ENCODE measurements at places on chromosomes 7 and 10.

DNA sequence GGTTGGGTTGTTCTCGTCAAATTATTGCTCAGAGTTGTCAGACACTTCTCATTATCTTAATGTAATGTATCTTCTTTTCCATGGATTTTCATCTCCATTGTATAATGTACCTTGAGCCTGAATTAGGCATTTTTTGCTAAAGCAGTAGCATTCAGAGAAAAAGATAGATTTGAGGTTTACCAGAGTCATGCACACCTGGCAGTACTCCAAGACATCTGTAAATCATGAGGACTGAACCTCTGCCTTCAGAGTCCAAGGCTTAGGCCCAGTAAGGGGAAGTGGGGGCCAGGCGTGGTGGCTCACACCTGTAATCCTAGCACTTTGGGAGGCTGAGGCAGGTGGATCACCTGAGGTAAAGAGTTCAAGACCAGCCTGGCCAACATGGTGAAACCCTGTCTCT is 624.3 kb upstream of the MBL2 start:
- no peak for DNase-seq

DNA sequence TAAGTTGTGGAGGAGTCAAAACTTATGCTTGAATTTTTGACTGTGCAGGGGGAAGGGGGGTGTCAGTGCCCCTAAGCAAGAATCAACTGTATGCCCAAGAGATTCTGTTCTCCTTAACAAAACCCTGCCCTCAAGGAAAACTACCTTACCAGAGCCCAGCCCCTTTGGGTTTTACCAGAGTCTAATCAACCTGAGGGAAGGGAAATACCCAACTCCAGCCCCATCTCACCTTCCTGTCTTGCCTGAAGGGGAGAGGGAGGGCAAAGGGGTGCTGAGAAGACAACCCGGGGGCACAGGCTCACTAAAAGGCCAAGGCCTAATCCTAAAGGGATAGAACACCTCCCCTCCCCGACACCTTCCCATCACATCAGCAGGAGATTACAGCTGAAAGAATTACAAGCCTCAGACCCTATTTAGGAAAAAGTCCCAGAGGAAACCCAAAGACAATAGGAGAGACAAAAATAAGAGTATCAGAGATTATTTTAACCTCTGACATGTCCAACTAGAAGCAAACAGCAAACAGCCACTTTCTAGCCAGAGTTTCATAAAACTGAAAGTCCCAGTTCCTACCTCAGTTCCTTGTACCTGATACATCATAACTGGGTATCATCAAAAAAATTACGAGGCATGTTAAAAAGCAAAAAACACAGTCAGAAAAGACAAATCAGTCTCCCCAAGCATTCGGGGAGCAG is 26.8 kb upstream of the C7orf33 start:
- DNase-seq: no peak

- DNase-seq: peak; percentile 5
Observed at GRCh38 chr7:119270045-119270464, 1002.9 kb upstream of the KCND2 start.

DNA sequence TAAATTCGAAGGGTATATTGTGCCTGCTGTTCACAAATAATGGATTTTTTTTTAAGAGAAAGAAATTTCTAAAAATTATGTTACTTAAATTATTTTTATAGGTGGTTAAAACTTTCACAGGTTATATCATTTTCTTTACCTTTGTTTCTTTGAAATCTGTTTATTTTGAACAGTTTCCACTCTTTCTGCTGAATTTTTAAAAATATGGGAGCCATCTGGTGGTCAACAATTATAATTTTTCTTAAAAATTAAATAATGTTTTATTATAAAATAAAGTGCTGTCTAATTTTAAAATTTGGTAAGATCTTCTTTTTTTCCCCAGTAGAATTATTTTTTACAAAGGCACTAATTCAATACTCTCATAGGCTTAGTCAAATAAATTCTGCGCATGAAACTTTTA is 263.9 kb downstream of the ETV1 start:
- DNase-seq: no peak

- DNase-seq: no peak
Observed at GRCh38 chr7:47290867-47291266, 291.0 kb downstream of the TNS3 start.

DNA sequence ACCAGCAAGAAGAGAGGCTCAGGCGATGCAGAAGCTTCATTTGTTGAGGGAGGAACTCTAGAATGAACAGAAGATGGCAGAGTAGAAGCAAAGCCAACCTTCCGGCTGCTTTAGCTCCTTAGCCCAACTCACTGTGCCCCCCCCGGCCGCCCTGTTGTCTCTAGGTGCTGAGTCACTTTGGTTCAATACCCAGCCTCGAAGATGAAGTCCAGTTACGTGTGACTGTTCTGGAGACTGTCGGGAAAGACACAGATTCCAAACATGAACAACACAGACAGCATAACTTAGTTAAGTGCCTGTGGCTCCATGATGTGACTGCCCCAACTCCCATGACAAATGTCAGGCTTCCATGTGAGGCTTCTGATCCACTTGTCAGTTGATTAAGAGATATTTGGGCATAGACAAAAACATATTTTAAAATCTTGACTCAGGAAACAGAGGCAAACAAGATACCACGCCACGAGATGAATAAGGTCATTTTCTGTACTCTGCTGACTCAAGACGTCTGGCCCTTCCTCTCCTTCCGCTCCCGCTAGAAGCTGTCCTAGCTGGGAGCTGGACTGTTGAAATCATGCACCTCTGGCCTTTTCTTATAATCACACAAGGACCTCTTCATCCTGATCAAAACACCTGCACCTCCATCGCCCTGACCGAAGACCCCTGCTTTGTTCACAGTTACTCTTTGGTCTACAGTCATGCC is 199.3 kb downstream of the FRMD4A start:
- no peak for DNase-seq

- no peak for DNase-seq
Observed at GRCh38 chr10:88848499-88848898, 3.1 kb downstream of the ANKRD22 start.

DNA sequence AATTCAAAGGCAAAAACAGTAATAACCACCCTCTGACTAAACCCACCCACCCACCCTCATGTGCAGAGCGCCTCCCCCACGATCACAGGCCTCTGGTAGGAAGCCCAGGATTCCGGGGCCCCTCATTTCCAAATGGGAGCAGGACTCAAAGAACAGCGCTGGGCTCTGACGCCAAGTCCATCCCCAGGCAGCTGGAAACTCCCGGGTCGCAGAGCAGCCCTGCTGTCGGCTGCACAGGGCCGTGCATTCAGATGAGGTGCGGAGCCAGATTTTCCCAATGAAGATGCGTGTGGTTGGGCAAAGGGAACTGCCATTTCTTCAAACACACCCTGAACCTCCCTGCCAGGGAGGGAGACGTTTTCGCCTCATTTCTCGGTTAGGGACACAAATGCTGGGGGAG is 152.3 kb downstream of the MAD1L1 start:
- no peak for DNase-seq

- DNase-seq: no peak
Observed at GRCh38 chr10:110870823-110871297, 868 bp upstream of the PDCD4 start.

- no peak for DNase-seq
Observed at GRCh38 chr10:10726101-10726500, 291.6 kb upstream of the CELF2 start.

DNA sequence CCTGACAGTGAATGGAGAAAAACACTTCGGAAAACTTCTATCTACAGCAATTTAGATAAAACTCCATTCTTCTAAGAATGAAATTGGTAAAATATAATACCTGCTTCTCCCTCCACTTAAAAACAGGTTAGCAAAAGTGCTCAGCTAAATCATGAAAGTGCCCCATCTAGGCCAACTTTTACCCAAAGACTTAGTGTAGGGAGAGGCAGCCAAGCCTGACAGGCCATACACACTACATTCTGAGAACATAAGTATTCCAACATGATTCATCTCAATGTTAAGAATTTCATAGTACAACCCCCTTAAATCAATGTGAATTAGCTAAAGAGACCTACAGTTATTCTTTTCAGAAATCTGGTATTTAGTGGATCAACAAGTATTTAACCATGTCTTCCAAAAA is 7.2 kb downstream of the FAM3C start:
- no peak for DNase-seq

DNA sequence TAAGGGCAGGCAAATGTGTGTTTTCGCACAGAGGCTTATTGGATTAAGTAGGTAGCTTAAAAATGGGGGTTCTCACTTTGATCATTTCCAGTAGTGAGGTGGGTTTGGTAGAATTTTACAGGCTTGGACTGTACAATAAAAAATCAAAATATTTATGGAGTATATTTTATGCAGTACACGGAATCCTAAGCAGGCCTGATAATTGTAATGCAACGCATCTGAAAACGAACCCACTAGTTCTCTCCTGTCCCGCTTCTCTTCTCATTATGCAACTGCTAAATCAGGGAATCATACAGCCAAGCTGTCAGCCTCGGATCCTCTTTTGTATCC is 377 bp upstream of the POLR1F start:
- no peak for DNase-seq

GRCh38 chr10:51876979-51877378 is 177.6 kb upstream of the CSTF2T start:
- no peak for DNase-seq

GRCh38 chr10:116109881-116110280 is 163.1 kb downstream of the GFRA1 start:
- DNase-seq: no peak

DNA sequence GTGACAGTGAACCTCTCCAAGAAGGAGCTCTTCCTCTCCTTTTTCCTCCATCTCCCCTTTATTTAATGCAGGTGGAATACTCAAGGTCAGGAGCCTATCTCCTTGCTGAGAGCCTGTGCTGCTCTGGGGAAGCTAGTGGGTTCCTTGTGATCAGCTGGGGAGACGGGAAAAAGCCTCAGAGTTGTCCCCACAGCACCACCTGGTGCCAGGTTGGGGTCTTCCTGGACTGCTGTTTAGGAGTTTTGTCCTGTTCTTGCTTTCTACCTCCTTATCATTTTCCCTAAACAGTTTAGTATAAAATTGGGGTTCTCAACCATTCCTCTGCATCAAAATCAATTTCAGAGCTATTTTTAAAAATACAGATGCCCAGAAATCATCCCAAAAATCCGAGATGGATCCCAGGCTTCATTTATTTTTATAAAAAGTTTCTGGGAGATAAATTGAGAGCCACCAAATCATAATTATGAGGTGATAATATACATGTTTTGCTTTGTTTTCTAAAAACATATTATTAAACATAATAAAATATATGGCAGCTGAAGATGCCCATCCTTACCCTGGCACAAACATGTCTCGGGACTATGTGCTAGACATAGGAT is 44.3 kb downstream of the MACC1 start:
- peak; percentile 15 for DNase-seq

GRCh38 chr10:132754071-132754470 is 31.9 kb downstream of the NKX6-2 start:
- no peak for DNase-seq

DNA sequence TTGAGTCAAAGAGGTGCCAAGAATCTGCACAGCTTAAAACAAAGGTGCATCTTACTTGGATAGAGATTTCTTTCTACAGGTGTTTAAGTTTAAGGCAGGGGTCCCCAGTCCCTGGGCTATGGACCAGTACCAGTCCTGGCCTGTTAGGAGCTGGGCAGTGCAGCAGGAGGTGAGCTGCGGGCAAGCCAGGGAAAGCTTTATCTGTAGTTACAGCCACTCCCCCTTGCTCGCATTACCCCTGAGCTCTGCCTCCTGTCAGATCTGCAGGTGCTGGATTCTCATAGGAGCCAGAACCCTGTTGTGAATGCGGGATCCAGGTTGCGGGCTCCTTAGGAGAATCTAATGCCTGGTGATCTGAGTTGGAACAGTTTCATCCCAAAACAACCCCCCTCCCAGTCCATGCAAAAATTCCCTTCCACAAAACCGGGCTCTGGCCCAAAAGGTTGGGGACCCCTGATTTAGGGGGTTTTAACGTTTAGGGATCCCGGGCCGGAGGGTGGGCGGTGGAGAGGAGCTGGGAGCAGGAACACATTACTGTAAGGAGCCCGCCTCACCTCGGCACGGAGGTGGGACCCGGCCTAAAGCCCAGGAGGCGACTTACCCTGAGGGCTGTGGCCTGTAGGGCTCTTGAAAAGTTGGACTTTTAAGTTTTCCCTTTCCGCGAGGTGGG is 60.2 kb downstream of the ZNF467 start:
- DNase-seq: no peak

DNA sequence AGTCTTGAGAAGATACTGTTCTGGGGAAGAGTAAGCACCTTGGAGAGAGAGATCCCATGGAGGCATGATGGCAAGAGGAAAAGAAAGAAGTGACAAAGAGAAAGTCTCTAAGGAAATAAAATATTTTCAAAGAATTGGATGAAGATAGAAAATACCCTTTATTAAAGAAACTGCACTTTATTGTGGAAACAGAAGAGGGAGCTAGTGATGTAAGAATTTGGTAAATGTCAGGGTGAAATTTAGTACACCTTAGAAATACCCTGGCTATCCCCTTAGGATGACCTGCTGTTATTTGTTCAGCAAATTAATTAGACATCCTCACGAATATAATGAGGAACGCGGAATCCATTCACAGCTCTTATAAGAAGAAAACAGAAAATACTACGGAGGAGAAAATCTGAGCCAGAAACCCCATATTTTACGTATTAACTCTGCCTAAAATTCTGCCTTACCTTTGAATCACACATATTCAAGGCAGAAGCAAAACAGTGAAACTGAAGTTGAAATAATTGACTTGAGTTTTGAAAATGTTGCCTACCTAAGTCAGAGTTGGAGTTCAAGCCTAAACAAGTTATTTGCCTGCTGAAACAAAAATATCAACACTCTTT is 90.7 kb downstream of the TFPI2 start:
- DNase-seq: no peak

DNA sequence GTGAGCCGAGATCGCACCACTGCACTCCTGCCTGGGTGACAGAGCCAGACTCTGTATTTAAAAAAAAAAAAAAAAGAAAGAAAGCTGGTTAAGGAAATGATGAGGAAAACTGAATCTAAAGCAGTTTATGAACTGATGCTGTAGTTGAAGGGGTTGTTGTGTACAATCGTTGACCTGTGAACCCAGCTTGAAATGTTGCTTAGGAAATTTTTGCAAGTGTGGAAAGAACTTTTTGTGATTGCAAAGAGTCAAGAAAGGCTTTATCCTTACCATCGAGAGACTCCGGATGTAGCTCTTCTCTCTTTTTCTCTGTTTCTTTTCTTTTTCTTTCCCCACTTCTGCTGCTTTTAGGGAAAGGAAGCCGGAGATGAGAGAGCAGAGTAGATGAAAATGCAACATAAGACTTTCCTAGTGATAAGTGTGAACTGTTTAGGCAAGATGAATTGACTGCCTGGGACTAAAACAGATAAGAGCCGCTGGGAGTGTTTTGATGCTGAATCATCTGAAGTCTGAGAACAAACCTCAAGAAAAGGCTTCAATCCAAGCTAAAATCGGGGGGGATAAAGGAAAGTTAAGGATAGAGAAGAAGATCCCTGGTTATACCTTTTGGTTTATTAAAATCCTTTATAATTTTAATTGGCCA is 69.0 kb downstream of the TAF3 start:
- no peak for DNase-seq

DNA sequence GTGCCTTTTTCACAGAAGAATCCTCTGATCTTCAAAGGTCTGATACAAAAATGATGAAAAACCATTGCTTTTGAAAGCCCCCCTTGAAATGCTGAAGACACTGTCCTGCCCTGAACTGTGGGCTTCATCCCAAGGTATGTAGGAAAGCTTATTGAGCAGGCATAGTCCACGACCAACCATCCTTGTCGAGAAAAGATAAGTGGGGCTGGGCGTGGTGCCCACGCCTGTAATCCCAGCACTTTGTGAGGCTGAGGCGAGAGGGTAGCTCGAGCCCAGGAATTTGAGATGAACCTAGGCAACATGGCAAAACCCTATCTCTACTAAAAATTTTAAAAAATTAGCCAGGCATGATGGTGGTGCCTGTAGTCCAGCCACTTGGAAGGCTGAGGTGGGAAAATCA is 25.6 kb downstream of the TACR2 start:
- DNase-seq: no peak

- DNase-seq: no peak
Observed at GRCh38 chr10:119755446-119755845, 29.6 kb downstream of the INPP5F start.

Measured in gastrocnemius medialis (tissue), 4 donors.